ENCODE measurements at places on chromosomes 5 and 9.

DNA sequence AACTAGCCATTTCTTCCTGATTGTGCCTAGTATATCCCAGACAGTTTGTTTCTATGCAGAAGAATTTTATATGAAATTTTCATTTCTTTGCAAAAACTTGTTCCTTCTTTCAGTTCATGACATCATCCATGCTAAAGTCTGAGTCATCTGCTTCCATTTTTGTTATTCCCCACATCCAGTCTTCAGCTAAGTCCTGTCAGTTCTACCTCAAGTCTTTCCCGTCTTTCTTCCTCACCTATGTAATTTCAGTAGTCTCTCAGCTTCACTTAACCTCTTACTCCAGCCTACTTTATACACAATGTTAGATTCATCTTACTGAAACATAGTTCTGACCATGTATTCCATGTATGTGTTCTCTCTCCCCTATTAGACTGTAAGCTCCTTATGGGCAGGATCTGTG lies 39.1 kb downstream of the G3BP1 start:
- no peak for DNase-seq
- H3K27ac ChIP-seq = no peak overlapping the region
- no peaks in the 10 kb centered on the region for H3K27me3 ChIP-seq
- no peak overlapping the region for H3K4me3 ChIP-seq

DNA sequence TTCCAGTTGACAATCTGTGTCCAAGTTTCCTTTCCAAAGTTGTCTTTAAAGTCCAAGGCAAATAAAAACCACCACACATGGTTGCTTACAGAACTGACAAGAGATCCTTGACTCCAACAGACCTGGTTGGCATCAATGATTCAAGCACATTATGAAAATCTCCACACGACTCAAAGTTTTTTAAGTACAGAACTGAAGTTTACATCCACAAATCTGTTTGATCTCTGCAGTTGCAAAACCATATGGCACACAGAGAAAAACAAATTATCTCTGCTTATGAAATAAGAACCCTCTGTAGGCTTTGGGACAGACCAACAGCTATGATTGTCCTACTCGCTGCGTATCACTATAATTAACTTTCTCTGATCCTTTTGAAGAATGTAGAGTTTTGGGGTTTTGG lies 60.8 kb downstream of the MLLT3 start:
- no peaks in the 10 kb centered on the region for H3K36me3 ChIP-seq
- H3K4me3 ChIP-seq = no peak overlapping the region
- no peak overlapping the region for H3K27ac ChIP-seq
- no peaks in the 10 kb centered on the region for H3K4me1 ChIP-seq
- no peak for DNase-seq

DNA sequence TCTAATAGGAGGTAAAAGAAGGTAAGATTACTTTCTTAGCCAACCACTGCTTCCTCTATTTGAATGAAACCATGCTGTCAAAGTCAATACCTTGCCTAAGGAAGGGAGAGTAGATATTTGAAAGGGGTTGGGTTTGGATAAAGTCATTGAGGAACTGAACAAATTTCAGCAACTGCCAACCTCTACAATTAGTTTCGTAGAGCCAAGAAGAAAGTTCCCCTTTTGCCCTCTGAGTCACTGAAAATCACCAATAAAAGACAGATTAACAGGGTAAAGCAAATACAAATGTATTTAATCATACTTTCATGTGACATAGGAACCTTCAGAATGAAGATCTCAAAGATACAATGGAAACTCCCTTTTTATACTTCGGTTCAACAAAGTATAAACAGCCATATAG lies 615.7 kb downstream of the GABRG2 start:
- no peak overlapping the region for H3K27ac ChIP-seq
- no peak overlapping the region for H3K4me3 ChIP-seq
- no peaks in the 10 kb centered on the region for H3K27me3 ChIP-seq
- no peaks in the 10 kb centered on the region for H3K36me3 ChIP-seq

DNA sequence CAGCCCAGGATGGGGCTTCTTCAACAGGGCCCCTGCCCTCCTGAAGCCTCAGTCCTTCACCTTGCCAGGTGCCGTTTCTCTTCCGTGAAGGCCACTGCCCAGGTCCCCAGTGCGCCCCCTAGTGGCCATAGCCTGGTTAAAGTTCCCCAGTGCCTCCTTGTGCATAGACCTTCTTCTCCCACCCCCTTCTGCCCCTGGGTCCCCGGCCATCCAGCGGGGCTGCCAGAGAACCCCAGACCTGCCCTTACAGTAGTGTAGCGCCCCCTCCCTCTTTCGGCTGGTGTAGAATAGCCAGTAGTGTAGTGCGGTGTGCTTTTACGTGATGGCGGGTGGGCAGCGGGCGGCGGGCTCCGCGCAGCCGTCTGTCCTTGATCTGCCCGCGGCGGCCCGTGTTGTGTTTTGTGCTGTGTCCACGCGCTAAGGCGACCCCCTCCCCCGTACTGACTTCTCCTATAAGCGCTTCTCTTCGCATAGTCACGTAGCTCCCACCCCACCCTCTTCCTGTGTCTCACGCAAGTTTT lies 23.6 kb downstream of the PCDHGC5 start:
- H3K4me3 ChIP-seq = peak overlapping the region; percentile 41
- peak overlapping the region; percentile 72 for H3K27ac ChIP-seq
- peaks cover 51% of the 10 kb centered on the region for H3K27me3 ChIP-seq
- DNase-seq = no peak
- H3K4me1 ChIP-seq = peaks cover 60% of the 10 kb centered on the region

DNA sequence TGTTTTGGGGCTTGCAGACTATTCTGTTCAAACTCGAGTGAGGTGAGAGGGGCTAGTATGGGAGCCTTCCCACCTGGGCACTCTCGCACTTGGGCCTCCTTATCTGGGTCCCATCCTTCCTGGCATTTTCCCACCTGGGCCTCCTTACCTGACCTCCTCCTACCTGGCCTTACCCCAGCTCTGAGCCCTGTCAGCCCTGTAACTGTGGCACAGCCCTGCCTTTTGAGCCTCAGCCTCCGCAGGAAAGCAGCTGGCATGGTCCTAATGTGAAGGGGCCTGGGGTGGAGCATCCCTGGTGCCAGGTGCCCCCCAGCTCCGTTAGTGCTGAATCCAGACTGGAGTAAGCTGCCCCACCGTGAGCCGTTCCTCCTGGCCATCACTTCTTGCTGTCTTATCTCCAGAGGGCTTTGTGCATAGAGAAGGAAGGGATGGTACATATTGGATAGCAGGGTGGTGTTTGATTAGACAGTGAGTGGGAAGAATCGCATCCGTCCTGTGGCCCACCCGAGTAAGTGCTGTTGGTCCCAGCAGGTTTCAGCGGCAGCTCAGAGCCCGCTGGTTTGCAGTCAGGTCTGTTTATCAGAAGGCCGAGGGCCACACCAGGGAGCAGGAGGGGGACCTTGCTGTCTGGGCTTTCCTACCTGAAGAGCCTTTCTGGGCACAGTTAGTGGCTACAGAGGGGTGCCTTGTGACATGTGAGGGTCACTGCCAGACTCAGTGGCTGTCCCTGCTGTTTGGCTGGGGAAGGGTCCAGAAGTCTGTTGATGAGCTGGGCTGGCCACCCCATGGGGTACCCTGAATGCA lies 76.5 kb downstream of the WNK2 start:
- H3K4me1 ChIP-seq = peaks cover 57% of the 10 kb centered on the region
- H3K36me3 ChIP-seq = peaks cover 6% of the 10 kb centered on the region
- H3K4me3 ChIP-seq = no peak overlapping the region
- no peak for DNase-seq
- no peak overlapping the region for H3K27ac ChIP-seq

DNA sequence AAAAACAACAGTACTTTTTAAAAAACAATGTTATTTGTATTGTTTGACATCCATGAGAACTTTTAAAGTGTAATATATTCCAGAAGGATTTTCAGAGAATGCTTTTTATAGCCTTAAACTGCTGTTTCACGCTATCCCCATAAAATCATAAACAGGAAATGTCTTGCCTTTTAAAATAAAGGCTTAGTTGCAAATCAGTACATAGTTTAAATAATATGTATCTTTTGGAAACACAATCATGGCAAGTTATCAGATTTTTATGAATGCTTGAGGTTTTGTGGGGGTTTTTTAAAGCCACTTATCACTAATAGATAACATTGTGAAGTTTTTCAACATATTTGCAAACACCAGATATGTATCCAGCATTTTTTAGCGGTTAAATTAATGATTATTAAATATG lies 37.2 kb upstream of the F2RL2 start:
- H3K4me1 ChIP-seq = no peaks in the 10 kb centered on the region
- no peaks in the 10 kb centered on the region for H3K36me3 ChIP-seq
- no peak overlapping the region for H3K27ac ChIP-seq

GRCh38 chr9:23740531-23740930 lies 85.5 kb downstream of the ELAVL2 start:
- H3K4me1 ChIP-seq = no peaks in the 10 kb centered on the region
- no peak for DNase-seq
- H3K36me3 ChIP-seq = no peaks in the 10 kb centered on the region
- H3K27ac ChIP-seq = no peak overlapping the region
- H3K4me3 ChIP-seq = no peak overlapping the region

GRCh38 chr5:31738199-31738598 lies 99.3 kb downstream of the PDZD2 start:
- no peak overlapping the region for H3K27ac ChIP-seq
- no peak for DNase-seq
- H3K27me3 ChIP-seq = no peaks in the 10 kb centered on the region
- no peaks in the 10 kb centered on the region for H3K4me1 ChIP-seq
- H3K4me3 ChIP-seq = no peak overlapping the region

- no peaks in the 10 kb centered on the region for H3K27me3 ChIP-seq
- H3K27ac ChIP-seq = no peak overlapping the region
- no peak for DNase-seq
- no peak overlapping the region for H3K4me3 ChIP-seq
- no peaks in the 10 kb centered on the region for H3K4me1 ChIP-seq
Measured at GRCh38 chr9:106107716-106108115, 413.4 kb downstream of the TMEM38B start.

DNA sequence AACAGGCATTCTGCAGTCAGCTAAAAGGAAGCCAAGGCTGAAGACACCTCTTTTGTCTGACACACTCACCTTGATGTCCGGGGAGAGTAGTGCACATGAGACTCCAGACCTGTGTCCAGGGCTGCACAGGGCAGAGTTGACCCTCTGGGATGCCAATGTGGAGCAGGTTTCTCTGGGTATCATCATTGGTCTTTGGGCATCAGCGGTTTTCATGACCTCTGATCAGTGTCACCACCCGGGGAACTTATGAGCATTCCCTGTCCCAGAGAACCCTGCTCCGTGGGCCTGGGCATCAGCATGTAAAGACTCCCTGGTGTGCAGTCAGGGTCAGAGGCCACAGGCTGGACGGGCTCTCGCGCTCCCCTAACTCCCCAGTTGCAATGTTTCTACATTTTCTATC lies 80.2 kb downstream of the NSUN2 start:
- H3K4me3 ChIP-seq = no peak overlapping the region
- no peaks in the 10 kb centered on the region for H3K27me3 ChIP-seq
- no peaks in the 10 kb centered on the region for H3K36me3 ChIP-seq
- no peak for DNase-seq
- H3K4me1 ChIP-seq = no peaks in the 10 kb centered on the region

DNA sequence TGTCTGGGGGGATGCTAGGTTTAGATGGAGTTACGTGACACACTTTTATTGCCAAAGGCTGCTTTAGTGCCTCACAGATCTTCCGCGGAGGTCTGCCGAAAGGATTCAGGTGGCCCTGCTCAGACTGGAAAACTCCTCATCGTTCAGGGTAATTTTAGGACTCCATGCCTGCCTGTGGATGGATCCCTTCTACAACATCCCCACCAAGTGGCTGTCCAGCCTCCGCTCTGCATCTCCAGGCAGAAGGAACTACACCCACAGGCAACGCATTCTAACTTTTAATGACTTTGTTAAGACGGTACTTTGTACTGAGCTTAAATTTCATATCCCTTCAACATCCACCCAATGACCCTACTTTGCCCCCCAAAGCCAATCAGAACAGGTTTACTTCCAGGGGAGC lies 29.4 kb downstream of the ATPSCKMT start:
- H3K36me3 ChIP-seq = no peaks in the 10 kb centered on the region
- no peak for DNase-seq
- H3K27ac ChIP-seq = no peak overlapping the region
- H3K4me3 ChIP-seq = no peak overlapping the region
- H3K27me3 ChIP-seq = no peaks in the 10 kb centered on the region
- H3K4me1 ChIP-seq = no peaks in the 10 kb centered on the region

DNA sequence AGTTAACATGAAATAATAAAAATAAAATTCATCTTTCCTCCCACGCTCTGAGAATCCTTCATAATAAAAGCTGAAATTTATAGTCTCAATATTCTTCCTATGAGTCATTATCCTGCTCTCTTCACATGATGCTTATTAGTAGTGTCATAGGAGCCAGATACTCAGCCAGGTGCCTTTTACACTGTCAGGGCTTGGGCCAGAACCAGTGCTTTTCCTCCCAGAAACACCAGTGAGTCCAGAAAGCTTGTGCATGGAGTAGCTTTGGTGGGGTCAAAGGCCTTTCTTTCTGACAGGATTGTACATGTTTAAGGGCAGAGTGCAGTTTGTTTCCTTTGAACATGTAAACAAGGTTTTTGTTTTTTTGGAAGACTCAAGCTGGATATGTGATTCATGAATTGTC lies 6.8 kb downstream of the LSM11 start:
- peaks cover 9% of the 10 kb centered on the region for H3K36me3 ChIP-seq
- no peaks in the 10 kb centered on the region for H3K4me1 ChIP-seq
- H3K4me3 ChIP-seq = no peak overlapping the region
- no peak overlapping the region for H3K27ac ChIP-seq
- no peaks in the 10 kb centered on the region for H3K27me3 ChIP-seq
- no peak for DNase-seq

- DNase-seq = no peak
- no peaks in the 10 kb centered on the region for H3K27me3 ChIP-seq
- no peak overlapping the region for H3K27ac ChIP-seq
- H3K4me3 ChIP-seq = no peak overlapping the region
- no peaks in the 10 kb centered on the region for H3K36me3 ChIP-seq
- no peaks in the 10 kb centered on the region for H3K4me1 ChIP-seq
Measured at GRCh38 chr9:112503170-112503569, 16.5 kb downstream of the KIAA1958 start.

GRCh38 chr5:39427229-39427628 lies 2.4 kb upstream of the DAB2 start:
- no peak for DNase-seq
- peaks cover 8% of the 10 kb centered on the region for H3K4me1 ChIP-seq

GRCh38 chr9:81083067-81083466 lies 606.3 kb downstream of the TLE1 start:
- H3K27ac ChIP-seq = no peak overlapping the region
- no peak for DNase-seq
- no peaks in the 10 kb centered on the region for H3K36me3 ChIP-seq
- no peaks in the 10 kb centered on the region for H3K27me3 ChIP-seq

GRCh38 chr9:138044485-138045383 lies 167.2 kb downstream of the CACNA1B start:
- H3K36me3 ChIP-seq = no peaks in the 10 kb centered on the region
- no peak overlapping the region for H3K4me3 ChIP-seq
- DNase-seq = no peak
- no peak overlapping the region for H3K27ac ChIP-seq
- H3K4me1 ChIP-seq = no peaks in the 10 kb centered on the region
- H3K27me3 ChIP-seq = no peaks in the 10 kb centered on the region

DNA sequence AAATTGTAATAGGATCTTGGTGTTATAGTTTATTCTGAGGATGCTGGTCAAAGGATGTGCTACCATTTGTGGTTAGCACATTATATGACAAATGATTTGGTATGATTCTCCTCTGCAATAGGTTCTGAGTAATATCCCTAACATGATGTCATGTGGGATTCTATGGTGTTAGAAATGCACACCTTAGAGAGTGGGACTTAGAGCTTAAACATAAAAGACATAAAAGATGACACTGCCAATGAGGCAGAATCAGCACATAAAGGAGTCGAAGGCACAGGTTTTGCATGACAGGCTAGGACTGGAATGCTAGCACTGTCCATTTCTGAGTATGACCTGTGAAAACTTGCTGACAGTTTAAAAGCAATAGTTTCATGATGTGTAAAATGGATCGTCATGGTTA lies 100.4 kb downstream of the OSTF1 start:
- no peaks in the 10 kb centered on the region for H3K36me3 ChIP-seq
- DNase-seq = no peak
- H3K27me3 ChIP-seq = no peaks in the 10 kb centered on the region
- no peak overlapping the region for H3K27ac ChIP-seq
- no peaks in the 10 kb centered on the region for H3K4me1 ChIP-seq
- H3K4me3 ChIP-seq = no peak overlapping the region

All from thymus (tissue), 14 donors.